Foreskin keratinocyte (primary cell): ENCODE measurements at places on chromosomes 7 and 10. TPM values are rescaled to one million over a fixed set of nuclear protein-coding genes. Genes with fewer than 3 reads are reported as not detected.

DNA sequence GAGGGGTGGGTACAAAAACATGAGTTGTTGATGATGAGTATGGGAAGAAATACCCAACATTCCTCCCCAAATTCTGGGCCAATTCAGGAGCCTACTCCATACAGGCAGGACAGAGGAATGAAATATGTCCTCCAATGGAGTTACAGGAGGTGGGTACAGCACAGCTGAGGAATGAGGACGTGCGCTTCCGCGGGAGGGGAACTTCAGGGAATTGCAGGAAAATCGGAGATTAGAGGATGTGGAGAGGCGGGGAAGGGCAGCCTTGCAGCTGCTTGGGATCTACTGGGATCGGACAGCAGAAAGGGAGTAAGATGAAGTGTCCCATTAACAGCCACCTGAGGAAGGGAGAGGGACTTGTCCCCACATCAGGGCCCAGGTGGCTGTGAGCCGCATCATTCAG lies 50.2 kb downstream of the PDIA4 start:
- DNase-seq, result no peak

GRCh38 chr7:73622909-73623797 lies 1.2 kb downstream of the MLXIPL start:
- DNase-seq, result no peak

- DNase-seq, result no peak
Observed at GRCh38 chr10:1434912-1435692, 302.2 kb downstream of the ADARB2 start.

VIPR2 gene
- total RNA-seq, result not detected in 2 replicates

PRR15 gene
- total RNA-seq, result 5.0 and 5.7 TPM in 2 replicates

GRCh38 chr7:116331020-116331419 lies 120.7 kb downstream of the TES start:
- no peak for DNase-seq
